ENCODE measurements at places on chromosomes 13 and 19.

- DNase-seq, result no peak
Observed at GRCh38 chr19:15115762-15116615, 8.8 kb downstream of the SYDE1 start.

GRCh38 chr19:23804676-23805075, 46.0 kb upstream of the ZNF681 start:
- no peak for DNase-seq

GRCh38 chr13:34358811-34359513, 541.0 kb downstream of the RFC3 start:
- no peak for DNase-seq

GRCh38 chr13:83298617-83299016, 583.7 kb downstream of the SLITRK1 start:
- DNase-seq, result no peak

DNA sequence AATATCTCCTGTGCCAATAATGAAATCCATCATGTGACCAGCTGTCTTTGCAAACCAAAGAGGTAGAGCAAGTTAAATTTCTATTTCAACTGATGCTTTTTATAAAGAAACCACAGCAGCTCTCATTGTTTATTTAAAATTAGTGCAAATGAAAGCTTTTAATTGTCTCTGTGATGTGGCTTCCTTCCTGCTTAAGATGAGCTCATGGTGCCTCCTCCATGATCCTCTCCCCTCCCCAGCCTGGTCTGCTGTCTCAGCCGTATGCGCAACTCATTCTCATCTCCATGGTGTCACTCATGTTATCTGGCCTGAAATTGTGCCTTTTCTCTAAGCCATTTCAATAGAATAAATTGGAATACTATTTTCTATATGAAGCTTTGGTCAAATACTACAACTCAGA, 270.6 kb downstream of the FGF14 start:
- DNase-seq, result no peak

- no peak for DNase-seq
Observed at GRCh38 chr13:57666131-57666953, 34.8 kb downstream of the PCDH17 start.

GRCh38 chr13:76004416-76004815, 368.3 kb downstream of the LMO7 start:
- DNase-seq, result no peak

GRCh38 chr19:46265217-46265828, 31.5 kb upstream of the HIF3A start:
- DNase-seq, result peak; percentile 79

DNA sequence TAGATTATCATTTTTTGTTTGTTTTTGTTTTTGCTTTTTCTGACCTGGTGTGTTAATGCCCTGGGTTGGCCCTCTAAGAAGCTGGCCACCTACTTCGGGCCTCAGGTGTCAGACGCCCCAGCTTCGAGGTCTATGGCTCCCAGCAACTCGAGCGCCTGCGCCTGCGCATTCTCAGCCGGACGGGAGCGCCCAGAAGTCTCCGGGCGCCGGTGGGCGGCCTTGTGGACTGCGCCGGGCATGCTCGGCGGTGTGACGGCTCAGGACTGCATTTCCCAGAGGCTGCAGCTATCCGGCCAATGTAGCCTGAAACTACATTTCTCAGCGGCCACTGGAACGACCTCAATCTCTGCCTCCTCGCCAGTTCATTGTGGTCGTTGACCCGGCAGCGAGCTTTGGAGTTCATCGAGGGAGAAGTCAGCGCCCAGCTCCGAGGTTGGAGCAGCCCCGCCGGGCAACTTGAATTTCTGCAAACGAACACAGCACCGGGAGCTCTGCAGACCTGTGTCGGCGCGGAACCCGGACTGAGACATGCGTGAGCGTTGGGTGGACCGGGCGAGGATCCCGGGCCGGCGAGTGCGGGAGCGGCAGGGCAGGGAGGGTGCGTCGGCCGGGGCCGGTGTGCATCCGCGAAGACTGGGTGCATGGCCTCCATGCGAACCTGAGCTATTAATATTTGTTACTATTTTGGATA, at the start of gene ZNF30:
Gene ZNF30 (plus strand): TSS at position 219 of the 691 bp plus-strand sequence. CDS start 3,045 bp downstream, outside the sequence.
- DNase-seq, result peak; percentile 84

DNA sequence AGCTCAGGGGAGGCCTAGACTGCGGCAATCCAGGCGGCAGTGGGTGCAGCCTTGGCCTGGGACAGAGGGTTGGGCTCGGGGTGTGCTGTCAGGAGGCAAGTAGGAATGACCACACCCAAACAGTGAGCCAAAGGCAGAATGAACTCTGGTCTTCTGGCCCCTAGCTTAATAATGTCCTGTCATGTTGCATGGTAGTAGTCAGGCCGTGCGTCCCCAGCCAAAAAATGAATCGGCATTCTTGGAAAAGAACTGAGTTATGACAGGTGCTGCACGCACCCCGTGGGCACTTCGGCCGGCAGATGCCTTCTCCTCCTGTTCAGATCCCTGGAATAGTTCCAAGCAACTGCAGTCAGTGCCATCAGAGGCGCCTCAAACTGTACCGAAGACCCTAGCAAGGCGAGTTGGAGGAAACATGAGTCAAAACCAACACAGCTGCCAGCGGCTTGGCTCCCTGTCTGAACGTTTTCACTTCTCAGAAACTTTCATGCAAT, 55.9 kb downstream of the ATP7B start:
- DNase-seq, result no peak

GRCh38 chr13:50919277-50919676, 9.7 kb downstream of the RNASEH2B start:
- no peak for DNase-seq

DNA sequence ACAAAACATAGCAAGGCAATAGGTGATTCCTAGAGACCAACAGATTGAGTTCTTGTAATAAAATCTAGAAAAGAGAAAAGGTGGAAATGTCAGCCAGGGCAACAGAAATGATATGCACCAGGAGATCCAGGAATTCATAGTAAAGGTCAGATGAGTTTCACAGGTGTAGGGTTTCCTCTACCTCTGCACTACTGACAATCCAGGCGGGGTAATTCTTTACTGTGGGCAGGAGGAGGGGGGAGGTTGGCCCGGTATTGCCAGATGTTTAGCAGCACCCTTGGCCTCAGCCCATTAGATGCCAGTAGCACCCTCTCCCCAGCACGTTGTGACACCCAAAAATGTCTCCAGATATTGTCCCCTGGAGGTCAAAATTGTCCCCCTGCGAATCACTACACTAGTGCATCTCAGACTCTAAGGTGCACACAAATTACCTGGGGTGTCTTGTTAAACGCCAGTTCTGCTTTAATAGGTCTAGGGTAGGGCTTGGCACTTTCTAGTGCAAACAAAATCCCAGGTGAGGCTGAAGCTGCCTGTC, 3.5 kb upstream of the UBAC2 start:
- DNase-seq, result no peak

DNA sequence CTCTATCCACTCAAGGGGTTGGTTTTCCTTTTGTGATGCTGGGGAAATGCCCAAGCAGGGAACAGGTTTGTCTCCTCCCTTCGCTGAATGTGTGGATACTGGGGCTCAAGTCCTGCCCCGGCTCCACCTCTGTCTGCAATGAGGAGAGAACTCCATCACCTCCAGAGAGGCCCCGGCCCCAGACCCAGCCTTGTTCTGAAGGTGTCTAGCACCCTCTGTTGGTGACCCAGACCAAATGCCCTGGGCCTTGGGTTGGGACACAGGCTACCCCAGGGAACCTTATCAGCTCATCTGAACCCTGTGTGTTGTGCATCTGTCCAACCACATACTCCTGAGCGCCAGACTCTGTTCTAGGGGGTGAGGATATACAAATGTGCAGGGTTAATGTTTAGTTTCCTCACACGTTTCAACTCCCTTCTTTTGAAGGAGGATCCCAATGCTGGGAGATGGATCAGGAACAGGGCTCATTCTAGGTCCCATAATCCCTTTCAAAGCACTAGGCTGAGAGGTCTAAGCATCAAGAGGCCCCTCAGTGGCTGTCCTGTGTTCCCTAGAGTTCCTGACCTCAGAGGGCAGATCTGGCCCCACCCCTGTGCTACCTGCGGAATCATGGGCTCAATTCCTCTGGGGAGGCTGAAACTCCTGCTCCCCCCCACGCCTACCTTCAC, 112.5 kb upstream of the SLC7A1 start:
- peak; percentile 47 for DNase-seq

DNA sequence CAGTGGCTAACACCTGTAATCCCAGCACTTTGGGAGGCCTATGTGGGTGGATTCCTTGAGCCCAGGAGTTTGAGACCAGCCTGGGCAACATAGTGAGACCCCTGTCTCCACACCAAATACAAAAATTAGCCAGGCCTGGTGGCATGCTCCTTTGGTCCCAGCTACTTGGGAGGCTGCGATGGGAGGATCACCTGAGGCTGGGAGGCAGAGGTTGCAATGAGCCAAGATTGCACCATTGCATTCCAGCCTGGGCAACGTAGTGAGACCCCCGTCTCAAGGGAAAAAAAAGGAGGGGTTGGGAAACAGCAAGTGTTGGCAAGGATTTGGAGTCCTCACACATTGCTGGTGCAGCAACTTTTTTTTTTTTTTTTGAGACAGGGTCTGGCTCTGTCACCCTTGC, 19.2 kb downstream of the SPTBN4 start:
- no peak for DNase-seq

GRCh38 chr13:109204252-109204651, 574.8 kb downstream of the MYO16 start:
- no peak for DNase-seq

- no peak for DNase-seq
Observed at GRCh38 chr13:111668451-111668850, 348.0 kb downstream of the TEX29 start.

- no peak for DNase-seq
Observed at GRCh38 chr19:14115756-14116155, 1.8 kb downstream of the PRKACA start.

DNA sequence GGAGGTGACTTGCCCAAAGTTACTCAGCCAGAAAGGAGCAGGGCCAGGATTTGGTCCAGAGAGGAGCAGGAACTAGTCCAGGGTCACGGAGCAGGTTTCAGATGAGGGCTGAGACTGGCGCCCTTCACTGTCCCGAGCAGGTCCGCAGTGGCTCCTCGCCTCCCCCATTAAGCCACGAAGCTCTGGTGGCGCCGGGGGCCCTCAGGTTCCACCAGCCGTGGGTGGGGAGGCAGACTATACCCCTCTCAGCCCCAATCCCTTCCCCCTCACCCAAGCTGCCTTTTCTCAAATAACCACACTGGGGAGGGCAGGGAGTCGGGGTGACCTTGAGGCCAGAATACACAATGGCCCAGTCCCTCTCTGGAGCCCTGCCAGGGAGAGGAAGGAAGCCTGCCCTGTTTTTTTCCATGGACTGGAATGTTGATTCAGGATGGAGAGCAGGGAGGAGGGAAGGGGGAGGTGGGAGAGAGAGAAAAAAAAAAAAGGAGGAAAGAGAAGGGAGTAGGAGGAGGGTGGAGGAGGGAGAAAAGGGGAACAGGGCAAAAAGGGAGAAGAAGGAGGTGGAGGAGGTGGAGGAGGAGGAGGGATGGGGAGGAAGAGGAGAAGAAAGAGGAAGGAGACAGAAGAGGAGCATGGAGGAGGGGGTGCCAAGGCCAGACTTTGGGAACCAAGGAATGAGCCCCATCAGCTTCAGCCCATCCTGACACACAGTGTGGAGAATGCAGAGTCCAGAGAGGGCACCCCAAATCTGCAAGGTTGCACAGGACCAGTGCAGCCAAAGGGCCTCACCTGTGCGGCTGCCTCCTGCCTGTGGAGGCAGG, 19.7 kb downstream of the CEACAM16 start:
- no peak for DNase-seq

GRCh38 chr19:40797963-40798682, 868 bp upstream of the EGLN2 start:
- peak; percentile 78 for DNase-seq

DNA sequence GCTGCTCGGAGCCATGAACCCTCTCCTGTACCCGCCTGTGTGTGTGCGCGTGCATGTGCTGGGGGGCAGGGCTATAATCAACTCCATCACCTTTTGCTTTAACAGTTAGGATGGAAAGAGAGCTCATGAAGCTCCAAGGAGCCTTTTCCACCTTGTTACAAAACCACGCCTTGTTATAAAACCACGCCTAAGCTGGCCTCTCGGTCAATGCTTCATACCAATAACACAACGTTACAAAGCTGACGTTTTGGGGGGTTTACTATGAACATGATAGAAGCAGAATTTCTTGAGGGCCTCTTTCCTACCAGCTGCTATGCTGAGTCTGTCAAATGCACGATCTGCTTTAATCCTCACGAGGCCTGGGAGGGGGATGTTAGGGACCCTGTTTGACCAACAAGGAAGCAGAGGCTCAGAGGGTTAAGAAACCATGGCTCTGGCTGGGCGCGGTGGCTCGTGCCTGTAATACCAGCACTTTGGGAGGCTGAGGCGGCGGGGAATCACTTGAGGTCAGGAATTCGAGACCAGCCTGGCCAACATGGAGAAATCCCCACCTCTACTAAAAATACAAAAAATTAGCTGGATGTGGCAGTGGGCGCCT, 11.9 kb downstream of the CAPS start:
- no peak for DNase-seq

DNA sequence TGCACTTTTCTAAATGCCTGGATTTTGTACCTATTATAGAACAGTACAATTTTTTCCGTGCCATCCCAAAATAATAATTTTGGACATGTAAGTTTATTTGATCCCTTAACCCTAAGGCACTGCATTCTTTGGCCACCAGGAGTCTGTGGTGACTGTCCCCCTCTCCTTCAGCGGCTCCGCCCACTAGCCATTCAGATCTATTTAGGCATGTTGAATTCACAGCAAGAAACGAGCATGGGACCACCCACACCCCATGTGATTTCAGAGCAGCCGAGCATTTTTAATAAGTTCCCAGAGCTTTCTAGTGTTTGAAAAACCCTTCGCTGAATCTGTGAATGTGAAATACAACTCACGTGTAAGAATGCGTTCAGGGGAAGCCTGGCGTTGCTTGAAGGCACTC, 567.5 kb downstream of the MYO16 start:
- DNase-seq, result no peak

DNA sequence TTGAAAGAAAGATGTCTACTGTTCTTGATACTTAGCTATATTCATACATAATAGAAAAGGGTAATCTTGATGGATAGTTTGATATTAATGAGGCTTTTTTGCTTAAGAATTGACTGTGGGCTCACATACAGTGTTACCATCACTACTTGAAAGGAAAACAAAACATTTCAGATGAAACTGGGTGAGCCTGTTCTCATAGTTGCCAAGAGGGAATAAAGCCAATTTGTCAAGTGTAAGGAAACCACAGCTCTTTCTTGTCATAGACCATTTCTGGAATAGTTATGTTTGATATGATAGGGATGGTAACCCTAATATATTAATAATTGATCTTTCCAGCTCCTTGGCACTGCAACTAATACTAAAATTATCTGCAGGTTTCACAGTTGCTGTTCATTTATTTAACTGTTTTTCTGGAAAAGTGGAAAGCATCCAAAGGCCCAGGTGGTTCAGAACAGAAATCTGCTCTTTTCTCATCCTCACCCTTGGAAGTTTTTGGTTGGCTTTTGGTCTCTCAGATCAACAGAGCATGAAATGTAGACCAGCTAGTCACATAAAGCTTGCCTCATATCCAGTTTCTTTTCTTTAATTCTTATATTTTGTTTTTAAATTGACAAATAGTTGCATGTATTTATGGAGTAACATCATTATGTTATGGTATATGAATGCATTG, 43.2 kb downstream of the ARHGEF7 start:
- no peak for DNase-seq

Data from CD4-positive, alpha-beta T cell treated with Interleukin-10 for 1 hour (primary cell).